Upper lobe of left lung (tissue), 6 donors: ENCODE measurements at places on chromosomes 4 and X. TPM values are rescaled to one million over a fixed set of nuclear protein-coding genes. Genes with fewer than 3 reads are reported as not detected.

GRCh38 chr4:72900952-72901351 lies 168.6 kb downstream of the COX18 start:
- DNase-seq, result no peak
- no peaks in the 10 kb centered on the region for H3K4me1 ChIP-seq
- no peak overlapping the region for H3K4me3 ChIP-seq
- H3K27me3 ChIP-seq, result no peaks in the 10 kb centered on the region
- H3K36me3 ChIP-seq, result no peaks in the 10 kb centered on the region

DNA sequence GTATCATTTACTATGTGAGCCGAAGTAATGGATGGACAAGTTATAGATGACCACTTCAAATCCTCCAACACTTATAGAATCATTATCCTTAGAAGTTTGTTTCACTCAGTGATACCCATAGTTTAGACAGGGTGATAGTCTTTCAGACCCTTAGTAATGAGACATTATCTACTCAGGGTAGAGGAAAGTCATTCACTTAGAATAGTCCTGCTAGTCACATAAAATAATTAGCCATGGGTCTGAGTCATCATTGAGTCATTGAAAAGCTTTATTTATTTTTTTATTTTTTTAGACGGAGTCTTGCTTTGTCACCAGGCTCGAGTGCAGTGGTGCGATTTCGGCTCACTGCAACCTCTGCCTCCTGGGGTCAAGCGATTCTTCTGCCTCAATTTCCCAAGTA lies 321.7 kb upstream of the FSTL5 start:
- H3K36me3 ChIP-seq, result no peaks in the 10 kb centered on the region
- H3K4me1 ChIP-seq, result no peaks in the 10 kb centered on the region
- no peaks in the 10 kb centered on the region for H3K27me3 ChIP-seq
- no peak overlapping the region for H3K4me3 ChIP-seq
- no peak overlapping the region for H3K27ac ChIP-seq
- no peak for DNase-seq

- no peak overlapping the region for H3K4me3 ChIP-seq
- DNase-seq, result no peak
- H3K4me1 ChIP-seq, result no peaks in the 10 kb centered on the region
- no peaks in the 10 kb centered on the region for H3K27me3 ChIP-seq
Observed at GRCh38 chr4:146123231-146123630, 52.3 kb upstream of the LSM6 start.

DNA sequence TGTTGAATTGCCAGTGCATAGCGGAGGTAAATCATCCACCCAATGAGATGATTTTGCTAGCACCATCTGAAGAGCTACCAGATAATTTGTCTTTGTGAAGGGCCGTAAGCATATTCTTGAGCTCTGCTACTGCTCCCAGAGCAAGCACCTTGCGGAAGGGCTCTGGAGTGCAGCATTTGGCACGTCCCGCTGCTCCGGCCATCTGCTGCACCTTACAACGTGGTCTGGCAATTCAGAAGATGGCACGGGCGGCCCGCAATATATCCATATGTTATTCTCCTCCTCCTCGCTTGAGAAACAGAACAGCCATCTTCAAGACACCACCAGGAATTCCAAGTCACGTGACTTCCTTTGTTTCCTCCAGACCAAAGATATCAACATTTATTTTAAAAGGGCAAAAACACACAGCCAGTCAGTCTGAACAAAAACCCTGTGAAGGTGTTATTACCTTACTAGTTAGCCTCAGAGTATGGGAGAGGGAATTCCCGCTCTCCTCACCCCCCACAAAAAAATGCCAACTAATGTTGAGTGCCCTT lies 1095.7 kb upstream of the TENM3 start:
- DNase-seq, result peak; percentile 13
- H3K27me3 ChIP-seq, result no peaks in the 10 kb centered on the region
- H3K4me3 ChIP-seq, result no peak overlapping the region
- H3K4me1 ChIP-seq, result no peaks in the 10 kb centered on the region
- no peaks in the 10 kb centered on the region for H3K36me3 ChIP-seq

- H3K27ac ChIP-seq, result no peak overlapping the region
- no peak overlapping the region for H3K4me3 ChIP-seq
- no peak for DNase-seq
- H3K27me3 ChIP-seq, result no peaks in the 10 kb centered on the region
- no peaks in the 10 kb centered on the region for H3K4me1 ChIP-seq
- H3K36me3 ChIP-seq, result peaks cover 43% of the 10 kb centered on the region
Observed at GRCh38 chr4:75497133-75497532, 17.1 kb downstream of the RCHY1 start.

- H3K27ac ChIP-seq, result no peak overlapping the region
- peaks cover 31% of the 10 kb centered on the region for H3K4me1 ChIP-seq
- no peaks in the 10 kb centered on the region for H3K27me3 ChIP-seq
- no peaks in the 10 kb centered on the region for H3K36me3 ChIP-seq
- no peak for DNase-seq
Observed at GRCh38 chr4:56464581-56464980, 2.8 kb upstream of the SRP72 start.

Gene C4orf51
- total RNA-seq, result not detected

Gene STK32B
- total RNA-seq, result 1.8 TPM

Gene CD38
- total RNA-seq, result 12.6 TPM

Gene FAM47E
- 4.0 TPM for total RNA-seq

Gene RNF212
- total RNA-seq, result 9.3 TPM
